Small intestine (tissue), 16 donors: ENCODE measurements at places on chromosomes 4 and X.

- DNase-seq: no peak
Observed at GRCh38 chr4:80532674-80533333, 197.3 kb downstream of the CFAP299 start.

DNA sequence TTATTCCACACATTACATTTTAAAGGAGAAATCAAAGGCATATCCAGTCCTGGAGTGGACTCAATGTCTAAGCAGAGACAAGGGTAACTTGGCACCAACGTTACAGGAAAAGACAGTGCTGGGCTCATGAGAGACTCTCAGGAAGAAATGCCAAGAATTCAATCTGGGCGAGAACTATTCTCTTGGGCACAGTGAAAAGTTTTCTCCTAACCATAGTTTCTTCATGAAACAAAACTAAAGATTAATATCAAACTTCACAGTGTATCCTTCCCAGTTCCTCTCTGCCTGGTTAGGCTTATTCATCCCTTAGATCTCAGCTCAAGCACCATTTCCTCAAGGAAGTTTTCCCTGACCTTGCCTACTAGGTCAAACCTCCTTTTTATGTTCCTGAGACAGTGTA, 109.4 kb upstream of the TLL1 start:
- DNase-seq: no peak

DNA sequence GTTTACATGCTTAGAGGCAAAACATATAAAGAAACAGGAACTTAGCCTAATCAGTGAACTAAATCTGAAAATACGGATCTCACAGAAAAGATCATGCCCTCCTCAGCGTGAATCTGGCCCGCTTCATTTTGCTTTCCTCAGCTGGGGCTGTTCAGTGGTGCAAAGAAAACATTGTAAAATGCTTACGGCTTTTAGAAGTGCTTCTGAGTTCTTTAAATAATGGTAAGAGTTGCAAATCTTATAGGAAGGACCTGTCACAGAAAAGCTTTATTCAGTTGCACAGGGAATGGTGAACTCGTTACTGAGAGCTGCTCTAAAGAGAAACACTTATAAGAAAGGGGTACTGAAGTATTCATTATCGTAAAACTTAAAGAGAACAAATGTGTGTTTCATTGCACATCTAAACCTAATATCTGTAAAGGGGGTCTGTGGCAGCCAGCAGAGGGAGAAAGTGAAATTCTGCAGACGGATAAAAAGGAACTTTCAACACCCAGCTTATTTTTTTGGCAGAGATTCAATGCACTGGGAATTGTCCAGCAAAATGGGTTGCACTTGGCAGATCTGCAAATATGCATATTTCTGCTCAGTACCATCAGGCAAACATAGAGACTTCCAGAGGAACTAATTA, 139.2 kb upstream of the ANK2 start:
- peak; percentile 7 for DNase-seq

- DNase-seq: peak; percentile 70
Observed at GRCh38 chr4:56907489-56908205, at the start of gene REST. Gene REST, plus strand, starts transcription at chr4:56907900. Its CDS starts 2,739 bp downstream, at chr4:56910639.

DNA sequence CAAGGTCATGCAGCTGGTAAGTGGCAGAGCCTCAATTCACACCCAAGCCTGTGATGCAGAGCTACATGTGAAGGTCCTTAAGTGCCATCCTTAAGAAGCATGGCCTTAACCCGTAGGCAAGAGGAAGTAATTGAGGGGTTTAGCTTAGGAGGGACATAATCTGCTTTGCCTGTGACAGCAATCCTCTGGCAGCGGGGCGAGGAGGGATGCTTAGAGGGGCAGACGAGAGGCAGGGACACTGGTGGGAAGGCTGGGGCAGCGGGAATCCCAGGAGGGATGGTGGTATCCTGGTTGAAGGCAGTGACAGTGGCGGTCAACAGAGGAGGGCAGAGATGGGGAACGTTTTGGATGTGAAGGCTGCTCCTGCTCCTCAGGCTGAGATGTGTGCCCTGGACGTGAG, 88.1 kb downstream of the EFNB1 start:
- DNase-seq: no peak

DNA sequence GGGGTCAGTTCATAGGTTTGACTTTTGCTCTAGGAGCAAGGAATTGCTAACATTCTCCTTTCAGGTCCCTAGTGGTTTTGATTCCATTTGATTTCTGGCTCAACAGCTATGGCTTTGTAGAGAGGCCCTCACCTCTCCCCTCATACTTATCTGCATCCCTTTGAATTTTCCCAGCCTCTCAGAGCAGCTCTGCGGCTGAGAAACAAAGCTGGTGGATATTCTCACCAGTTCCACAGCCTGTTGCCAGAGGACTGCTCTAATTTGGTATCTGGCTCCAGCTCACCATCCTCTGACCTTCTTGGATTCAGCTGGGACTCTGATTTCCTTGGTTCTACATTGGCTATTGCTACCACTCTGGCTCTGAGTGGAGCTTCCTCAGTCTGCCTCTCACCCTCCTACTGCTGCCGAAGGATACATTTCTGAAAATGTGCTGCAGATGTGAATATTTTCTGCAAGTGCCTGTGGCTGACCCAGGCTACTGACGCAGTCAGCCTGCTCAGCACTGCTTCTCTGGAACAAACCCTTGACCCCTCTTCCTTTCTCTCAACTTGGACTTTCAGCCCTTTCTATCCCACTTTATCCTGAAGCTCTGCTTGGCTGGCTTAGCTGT, 110.9 kb upstream of the ENPEP start:
- DNase-seq: peak; percentile 73

GRCh38 chr4:110305455-110305854, 107.0 kb upstream of the ELOVL6 start:
- DNase-seq: no peak

DNA sequence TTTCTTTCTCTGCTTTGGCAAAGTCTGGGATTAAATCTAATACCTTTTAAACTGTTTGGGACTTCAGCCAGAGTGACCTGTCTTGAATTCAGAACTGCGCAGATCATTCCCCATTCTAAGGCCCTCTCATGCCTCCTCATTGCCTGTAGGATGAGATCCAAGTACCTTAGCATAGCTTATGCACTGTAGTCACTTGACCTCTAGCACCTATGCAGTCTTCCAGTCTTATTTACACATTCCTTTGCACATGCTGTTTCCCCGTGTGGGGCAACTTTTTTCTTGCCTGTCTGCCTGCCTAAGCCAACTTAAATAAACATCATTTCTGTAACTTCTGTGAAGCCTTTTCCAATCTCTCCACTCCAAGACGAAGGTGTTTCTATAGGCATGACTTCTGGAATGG, 68.4 kb downstream of the AR start:
- no peak for DNase-seq

GRCh38 chr4:181234951-181235680, 1008.1 kb upstream of the TENM3 start:
- no peak for DNase-seq

- no peak for DNase-seq
Observed at GRCh38 chr4:41408859-41409593, 128.9 kb upstream of the LIMCH1 start.

DNA sequence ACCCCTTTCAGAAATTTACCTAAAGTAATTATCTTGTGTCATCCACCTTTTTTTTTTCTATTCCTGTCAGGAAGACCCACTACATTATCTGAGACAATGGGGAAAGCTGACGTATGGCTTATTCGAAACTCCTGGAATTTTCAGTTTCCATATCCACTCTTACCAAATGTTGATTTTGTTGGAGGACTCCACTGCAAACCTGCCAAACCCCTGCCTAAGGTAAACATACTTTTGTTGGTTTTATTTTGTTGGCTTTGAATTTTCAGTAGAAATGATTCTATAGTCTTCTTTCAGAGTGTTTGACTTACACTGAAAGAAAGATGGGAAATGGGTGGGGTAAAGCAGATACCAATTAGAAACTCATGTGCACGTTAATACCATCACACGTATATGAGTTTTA, 2.2 kb downstream of the UGT2B7 start:
- DNase-seq: no peak

DNA sequence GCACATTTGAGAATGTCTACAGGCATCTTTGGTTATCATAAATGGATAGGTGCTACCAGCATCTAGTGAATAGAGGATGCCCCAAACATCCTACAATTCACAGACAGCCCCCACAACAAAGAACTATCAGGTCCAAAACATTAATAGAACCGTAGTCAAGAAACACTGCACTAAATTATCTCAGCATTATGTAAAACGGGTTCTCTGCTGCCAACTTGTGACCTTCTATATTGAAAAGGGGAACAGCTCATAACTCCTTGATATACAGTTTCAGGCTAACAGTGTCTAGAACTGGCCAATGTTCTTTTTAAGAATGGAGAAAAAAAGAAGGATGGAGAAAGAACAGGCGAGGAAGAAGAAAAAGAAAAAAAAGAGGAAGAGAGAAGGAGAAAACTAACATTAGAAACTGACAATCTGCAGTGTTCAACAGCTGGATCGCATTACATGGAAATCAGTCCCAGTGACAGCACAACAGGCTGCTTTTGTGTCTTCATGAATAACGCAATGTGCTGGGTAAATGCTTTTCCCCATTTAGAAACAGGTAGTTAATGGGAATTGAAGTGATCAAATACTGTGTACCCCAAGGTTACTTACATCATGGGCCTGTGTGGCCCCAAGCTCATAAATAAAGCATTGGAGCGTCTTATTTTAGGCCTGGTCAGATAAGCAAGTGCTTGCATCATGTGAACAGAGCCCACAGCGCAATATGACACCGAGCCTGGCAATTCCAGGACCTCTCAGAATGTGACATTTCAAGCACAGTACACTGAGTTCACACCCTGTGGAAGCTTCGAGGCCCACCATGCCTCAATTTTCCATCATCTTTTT, 339.5 kb downstream of the DHX15 start:
- DNase-seq: no peak

DNA sequence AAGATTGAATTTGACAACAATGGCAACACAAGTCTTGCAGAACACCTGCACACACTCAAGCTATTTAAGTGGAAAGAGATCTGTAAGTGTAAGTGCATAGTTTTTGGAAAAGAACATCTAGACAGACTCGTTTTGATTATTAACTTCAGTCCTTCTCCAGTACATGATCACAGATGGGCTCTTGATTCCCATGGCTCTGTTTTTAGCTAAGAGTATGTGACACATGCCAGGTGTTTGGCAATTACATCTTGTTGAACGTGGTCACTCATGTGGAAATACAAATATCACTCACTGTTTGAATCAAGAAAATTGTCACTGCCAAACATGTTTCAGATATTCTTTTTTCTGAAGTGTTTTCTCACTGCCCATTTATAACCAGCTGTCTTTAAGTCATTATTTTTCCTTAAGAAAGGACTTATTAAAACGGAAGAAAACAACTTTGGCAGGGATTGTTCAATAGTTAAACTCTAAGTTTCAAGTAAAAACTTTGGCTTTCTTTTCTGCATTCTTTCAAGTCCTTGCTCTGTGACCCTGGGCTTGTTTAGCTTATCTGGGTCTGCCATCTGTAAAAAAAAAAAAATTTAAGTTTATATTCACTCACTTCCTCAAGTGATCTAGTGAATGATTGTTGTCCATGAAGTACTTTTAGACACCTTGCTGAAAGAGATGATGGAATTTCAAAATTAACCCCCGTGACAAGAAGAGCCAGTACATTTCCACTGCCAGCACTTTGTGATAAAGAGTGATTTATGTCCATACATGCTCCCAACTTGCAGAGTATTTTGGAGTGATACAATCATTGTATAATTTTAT, 125.4 kb downstream of the ATXN3L start:
- no peak for DNase-seq

DNA sequence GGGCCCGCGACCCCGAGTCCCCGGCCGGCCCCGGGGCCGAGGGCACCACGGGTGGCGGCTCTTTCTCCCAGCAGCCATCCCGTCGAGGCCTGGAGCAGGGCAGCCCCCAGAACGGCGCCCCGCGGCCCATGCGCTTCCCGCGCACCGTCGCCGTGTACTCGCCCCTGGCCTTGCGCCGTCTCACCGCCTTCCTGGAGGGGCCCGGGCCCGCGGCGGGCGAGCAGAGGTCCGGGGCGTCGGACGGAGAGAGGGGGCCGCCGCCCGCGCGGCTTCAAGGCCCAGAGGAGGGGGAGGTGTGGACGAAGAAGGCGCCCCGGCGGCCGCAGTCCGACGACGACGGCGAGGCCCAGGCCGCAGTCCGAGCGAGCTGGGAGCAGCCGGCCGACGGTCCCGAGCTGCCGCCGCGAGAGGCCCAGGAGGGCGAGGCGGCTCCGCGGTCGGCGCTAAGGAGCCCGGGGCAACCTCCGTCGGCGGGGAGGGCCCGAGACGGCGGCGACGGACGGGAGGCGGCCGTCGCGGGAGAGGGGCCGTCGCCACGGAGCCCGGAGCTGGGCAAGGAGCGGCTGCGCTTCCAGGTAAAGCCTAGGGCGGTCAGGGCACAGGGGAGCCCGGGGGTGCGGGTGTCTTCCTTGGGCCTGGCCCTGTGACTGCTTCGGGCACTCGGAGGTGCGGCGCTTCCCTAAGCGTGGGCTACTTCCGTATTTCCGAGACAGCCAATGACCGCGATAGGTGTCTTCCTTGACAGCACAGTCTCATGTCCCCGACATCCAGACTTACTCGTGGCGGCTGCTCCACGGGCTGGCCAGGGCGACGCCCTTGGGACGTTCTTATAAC, 845 bp downstream of the ZAR1 start:
- peak; percentile 51 for DNase-seq

DNA sequence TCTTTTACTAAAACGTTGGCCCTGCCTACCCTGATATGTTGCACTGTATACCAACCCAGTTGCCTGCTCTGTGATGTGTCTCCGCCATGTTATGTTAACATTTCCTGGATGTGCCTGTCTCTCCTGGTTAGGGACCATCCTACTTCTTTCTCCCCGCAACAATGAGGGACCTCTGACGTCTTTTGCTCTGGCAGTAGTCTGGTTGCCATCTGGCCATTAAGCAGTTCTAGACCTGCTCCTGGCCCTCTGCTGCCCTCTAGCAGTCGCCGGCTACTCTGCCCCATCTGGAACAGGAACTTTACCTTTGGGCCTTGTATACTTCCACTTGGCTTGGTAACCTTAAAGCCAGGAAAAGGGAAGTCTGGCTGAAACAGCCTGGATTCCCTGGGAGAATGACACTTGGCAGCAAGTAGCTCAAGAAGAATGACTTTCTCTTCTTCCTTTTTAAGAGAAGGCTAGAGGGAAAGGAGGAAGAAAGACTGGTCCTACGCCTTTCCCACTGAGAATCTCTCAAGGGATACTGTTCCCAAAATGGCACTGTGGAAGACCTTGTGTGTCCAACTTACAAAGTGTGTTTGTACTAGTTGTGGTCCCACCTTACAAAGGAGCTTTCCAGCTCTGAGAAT, 63.5 kb downstream of the GPC3 start:
- DNase-seq: peak; percentile 51

DNA sequence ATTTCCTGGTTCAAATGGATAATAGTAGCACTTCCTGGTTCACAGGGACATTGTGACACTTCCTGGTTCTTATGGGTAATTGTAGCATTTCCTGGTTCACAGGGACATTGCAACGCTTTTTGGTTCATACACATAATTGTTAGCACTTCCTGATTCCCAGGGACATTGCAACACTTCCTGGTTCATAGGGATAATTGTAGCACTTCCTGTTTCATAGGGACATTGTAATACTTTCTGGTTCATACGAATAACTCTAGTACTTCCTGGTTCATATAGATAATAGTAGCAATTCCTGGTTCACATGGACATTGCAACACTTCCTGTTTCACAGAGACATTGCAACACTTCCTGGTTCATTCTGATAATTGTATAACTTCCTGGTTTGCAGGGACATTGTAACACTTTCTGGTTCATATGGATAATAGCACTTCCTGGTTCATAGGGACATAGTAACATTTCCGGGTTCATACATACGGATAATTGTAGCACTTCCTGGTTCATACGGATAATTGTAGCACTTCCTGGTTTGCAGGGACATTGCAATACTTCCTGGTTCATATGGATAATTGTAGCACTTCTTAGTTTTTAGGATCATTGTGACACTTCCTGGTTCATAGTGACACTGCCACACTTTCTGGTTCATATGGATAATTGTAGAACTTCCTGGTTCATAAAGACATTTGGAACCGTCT, 61.6 kb upstream of the CD99 start:
- peak; percentile 46 for DNase-seq

- DNase-seq: no peak
Observed at GRCh38 chrX:153684467-153685155, 3.1 kb upstream of the SLC6A8 start.
